K562 (cell line): ENCODE measurements at places on chromosomes 11 and 22.
A peak's percentile ranks its signal among the peaks of the same experiment; 100 is the strongest.

GRCh38 chr11:111977146-111978027 lies 40.2 kb downstream of the DIXDC1 start:
- no peak for DNase-seq

- peak; percentile 12 for DNase-seq
These were observed 87.8 kb upstream of the CRYBB3 start for GRCh38 chr22:25111579-25112517.

- peak; percentile 64 for DNase-seq
These were observed 546 bp downstream of the DRAP1 start for GRCh38 chr11:65919573-65920371.

DNA sequence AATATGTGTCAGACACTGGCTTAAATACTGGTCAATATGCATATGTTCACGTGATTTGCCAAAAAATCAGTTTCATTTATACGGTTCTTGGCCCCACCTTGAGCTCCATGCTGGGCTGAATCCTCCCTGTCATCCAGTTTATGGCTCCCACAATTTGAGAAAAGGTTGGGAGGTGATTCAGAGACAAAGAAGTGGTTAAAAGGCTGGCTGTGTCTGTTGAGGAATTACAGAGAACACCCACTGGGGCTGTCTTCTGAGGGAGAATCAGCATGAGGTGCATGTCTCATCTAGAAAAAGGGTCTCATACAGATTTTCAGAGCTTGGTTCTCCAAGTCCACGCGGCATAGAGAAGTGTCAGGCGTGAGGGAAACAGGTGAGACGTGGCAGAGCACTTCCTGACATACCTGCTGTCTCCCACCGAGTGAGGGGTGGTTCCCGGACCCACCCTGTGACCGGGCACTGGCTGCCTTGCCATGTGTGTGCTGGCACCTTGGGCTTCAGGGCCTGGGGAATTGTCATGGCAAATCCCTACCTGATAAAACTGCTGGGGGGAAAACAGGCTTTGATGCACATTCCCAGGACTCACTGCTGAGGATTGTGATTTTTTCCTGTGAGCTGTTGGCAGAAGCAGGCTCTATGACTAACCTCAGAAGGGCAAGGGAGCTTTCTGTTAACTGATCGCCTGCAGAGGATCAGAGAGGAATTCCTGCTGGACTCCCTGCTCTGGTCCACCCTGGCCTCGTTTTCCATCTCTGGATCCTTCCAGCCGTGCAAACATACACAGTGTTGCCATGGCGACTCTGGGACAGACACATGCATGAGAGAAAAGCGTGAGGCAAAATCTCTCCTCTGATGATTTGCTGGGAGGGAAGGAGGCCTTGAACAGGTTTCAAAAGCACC lies 223.6 kb downstream of the ADAMTS15 start:
- no peak for DNase-seq

- no peak for DNase-seq
These were observed 172.7 kb downstream of the BCR start for GRCh38 chr22:23353004-23353403.

DNA sequence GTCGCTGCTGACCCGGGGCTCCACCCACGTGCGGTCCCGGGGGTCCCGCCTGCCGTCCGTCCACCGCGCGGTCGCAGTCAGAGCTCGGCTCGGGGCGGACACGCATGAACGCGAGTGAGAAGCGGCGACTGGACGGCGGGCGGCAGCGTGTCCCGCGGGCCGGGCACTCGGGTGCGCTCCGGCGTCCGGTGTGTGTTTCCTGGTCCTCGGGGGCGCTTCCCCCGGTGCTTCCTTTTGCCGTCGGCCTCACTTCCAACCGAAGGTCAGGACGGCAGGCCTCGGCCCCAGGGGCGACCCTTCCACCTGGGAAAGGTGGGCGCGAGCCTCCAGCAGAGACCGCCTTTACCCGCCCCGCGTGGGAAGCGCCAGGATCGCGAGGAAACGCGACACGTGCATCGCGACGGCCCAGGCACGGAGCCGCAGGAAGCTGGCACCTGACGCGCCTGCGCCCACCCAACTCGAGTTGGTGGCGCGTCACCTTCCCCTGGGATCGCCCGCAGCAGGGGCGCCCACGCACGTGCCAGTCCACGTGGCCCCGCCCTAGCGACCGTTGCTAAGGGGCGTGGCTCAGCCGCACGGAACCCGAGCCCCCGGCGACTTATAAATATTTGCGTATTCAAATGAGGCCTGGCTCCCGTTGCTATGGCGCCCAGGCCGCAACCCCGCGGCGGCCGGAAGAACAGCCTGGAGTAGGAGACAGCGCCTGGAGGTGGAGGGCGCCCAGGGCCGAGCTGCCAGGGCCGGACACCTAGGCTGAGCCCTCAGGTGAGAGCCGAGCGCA lies at the start of gene LRRC56:
LRRC56 (plus strand) TSS at position 687 of the 781 bp plus-strand sequence. CDS start 3,158 bp downstream, outside the sequence.
- DNase-seq: peak; percentile 92

DNA sequence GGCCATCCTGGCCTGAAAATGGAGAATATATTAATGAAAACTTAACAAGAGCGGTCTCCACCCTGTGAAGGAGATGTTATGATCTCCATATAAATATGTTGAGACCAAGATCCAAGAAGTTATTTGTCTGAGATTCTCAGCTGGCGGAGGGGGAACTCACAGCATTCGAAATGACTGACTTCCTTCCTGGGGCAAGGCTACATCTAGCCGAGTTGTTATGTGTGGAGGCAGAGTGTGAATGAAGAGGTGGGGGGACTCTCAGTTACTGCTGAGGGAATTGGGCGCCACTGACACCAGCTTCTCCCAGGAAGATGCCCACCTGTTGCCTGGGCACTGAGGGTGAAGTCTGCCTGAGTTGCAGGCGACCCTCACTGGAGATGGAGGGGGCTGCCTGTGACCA lies 5.9 kb downstream of the HTR3A start:
- DNase-seq: no peak

DNA sequence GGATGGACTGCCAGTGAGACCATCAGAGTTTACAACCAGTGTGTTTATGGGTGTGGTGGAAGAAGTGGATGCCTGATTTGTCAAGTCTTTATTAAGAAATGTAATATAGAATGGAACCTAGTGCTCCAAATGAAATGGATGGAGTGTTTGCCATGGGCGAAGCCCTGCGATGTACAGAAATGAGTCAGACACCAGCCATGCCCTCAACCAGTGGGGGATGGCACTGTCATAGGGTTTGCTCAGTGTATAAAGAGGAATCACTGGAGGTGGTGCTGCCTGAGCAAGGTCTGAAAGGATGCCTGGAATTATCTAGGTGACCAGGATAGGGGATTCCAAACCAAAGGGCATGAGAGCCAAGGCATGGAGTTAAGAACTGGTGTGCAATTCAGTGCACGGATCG lies 120.9 kb upstream of the MTNR1B start:
- DNase-seq: no peak

DNA sequence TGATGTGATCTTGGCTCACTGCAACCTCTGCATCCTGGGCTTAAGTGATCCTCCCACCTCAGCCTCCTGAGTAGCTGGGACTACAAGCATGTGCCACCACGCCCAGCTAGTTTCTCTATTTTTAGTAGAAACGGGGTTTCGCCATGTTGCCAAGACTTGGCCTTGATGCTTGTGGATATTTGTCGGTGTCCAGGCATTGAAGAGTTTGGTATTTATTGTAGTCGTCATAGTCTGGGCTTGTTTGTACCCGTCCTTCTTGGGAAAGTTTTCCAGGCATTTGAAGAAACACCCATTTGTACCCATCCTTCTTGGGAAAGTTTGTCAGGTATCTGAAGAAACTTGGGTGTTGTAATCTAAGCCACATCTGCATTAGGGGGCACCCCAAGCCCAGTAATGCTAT lies 28.7 kb downstream of the FCHSD2 start:
- DNase-seq: no peak

DNA sequence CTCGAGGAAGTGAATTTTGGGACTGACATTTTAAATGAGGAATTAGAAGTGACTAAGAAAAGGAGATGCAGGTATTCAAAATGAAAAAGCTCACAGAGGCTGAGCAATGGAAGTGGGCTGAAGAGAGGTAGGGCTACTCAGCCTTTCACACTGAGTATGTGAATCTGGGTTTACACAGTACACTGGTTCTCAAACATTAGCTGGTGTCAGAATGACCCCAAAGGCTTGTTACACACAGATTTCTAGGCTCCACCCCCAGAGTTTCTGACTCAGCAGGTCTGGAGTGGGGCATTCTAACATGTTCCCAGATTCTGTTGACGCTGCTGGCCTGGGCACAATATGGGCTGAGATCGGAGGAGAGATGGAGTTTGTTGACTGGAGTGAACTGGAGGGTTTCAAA lies 32.8 kb downstream of the CADM1 start:
- no peak for DNase-seq

- DNase-seq: peak; percentile 69
These were observed 57.6 kb downstream of the KCNJ4 start for GRCh38 chr22:38397189-38398085.

GRCh38 chr22:36027935-36028645 lies 534 bp downstream of the RBFOX2 start:
- no peak for DNase-seq

DNA sequence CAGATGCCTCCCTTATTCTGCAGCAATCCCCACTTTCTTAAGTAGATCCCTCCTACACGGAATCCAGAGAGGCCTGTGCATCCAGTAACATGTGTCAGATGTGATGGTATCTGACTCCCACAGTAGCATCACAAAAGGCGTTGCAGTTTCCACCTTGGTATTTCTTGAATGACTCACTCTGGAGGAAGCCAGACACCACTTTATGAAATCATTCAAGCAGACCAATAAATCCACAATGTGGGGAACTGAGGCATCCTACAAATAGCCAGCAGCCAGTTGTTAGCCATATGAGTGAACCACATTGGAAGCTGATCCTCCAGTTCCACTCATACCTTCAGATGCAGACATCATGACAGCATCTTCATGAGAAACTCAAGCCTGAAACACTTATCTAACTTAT lies 798.1 kb downstream of the OPCML start:
- no peak for DNase-seq

- DNase-seq: no peak
These were observed 29.6 kb downstream of the TMEM184B start for GRCh38 chr22:38243007-38243765.
